ENCODE measurements at places on chromosomes 2 and 18.

GRCh38 chr2:187453078-187453641 is 5.1 kb upstream of the CALCRL start:
- H3K4me1 ChIP-seq = no peaks in the 10 kb centered on the region
- H3K27me3 ChIP-seq = no peaks in the 10 kb centered on the region
- peak; percentile 27 for DNase-seq
- no peak overlapping the region for H3K27ac ChIP-seq

DNA sequence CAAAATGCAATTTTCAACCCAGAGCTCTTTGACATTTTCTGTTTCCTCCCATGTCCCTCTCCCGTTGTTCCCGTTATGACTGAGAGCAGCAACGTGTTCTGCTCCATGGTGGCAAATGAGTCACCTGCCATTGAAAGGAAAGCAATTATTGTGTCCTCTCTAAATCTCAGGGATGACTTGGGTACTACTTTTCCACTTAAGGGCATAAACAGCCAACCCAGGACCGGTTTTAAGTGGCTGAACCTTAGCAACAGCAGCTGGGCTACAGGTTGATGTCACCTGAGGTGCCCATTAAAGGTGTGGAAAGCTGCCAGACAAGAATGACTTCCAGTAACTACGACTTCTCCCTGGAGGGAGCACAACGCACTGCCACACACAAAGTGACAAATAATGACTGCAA is 236.8 kb downstream of the NCKAP5 start:
- H3K4me3 ChIP-seq = no peak overlapping the region
- no peaks in the 10 kb centered on the region for H3K27me3 ChIP-seq
- H3K4me1 ChIP-seq = peaks cover 16% of the 10 kb centered on the region
- no peaks in the 10 kb centered on the region for H3K36me3 ChIP-seq
- no peak for DNase-seq

- no peaks in the 10 kb centered on the region for H3K27me3 ChIP-seq
- H3K4me1 ChIP-seq = no peaks in the 10 kb centered on the region
- DNase-seq = no peak
- H3K27ac ChIP-seq = no peak overlapping the region
- H3K4me3 ChIP-seq = no peak overlapping the region
Observed at GRCh38 chr18:63741769-63742168, 33.4 kb upstream of the SERPINB7 start.

- no peaks in the 10 kb centered on the region for H3K36me3 ChIP-seq
Observed at GRCh38 chr18:51398104-51398503, 200.6 kb upstream of the MEX3C start.

All from neural progenitor cell (in vitro differentiated cells).